Mammary microvascular endothelial cell (primary cell): ENCODE measurements at places on chromosomes 6 and 20. TPM values are rescaled to one million over a fixed set of nuclear protein-coding genes. Genes with fewer than 3 reads are reported as not detected.

The SIRPD gene
- total RNA-seq, result not detected in 2 replicates

The LRFN2 gene
- total RNA-seq, result not detected in 2 replicates

The SNRPB gene
- 745 and 757 TPM in 2 replicates for total RNA-seq

The SMOC2 gene
- not detected in 2 replicates for total RNA-seq

The MLN gene
- not detected in 2 replicates for total RNA-seq

The GPX5 gene
- total RNA-seq, result not detected in 2 replicates

The C6orf132 gene
- total RNA-seq, result 0.07 and 0.10 TPM in 2 replicates

The THEMIS gene
- total RNA-seq, result not detected in 2 replicates

The PRSS35 gene
- not detected in 2 replicates for total RNA-seq

The NKX2-2 gene
- total RNA-seq, result not detected in 2 replicates

The KCNK5 gene
- not detected in 2 replicates for total RNA-seq

The BAG2 gene
- total RNA-seq, result 5.7 and 5.8 TPM in 2 replicates

The KCNK15 gene
- not detected in 2 replicates for total RNA-seq

The WFDC5 gene
- total RNA-seq, result not detected in 2 replicates

The SOBP gene
- total RNA-seq, result 0.05 and 0.27 TPM in 2 replicates

The HLA-DOB gene
- 0.10 and 0.13 TPM in 2 replicates for total RNA-seq

The ABHD16A gene
- 36.2 and 38.2 TPM in 2 replicates for total RNA-seq

The GPR6 gene
- total RNA-seq, result not detected in 2 replicates

The KIAA1755 gene
- 0.34 TPM in 1 of 2 replicates, not detected in the other for total RNA-seq

The FLRT3 gene
- total RNA-seq, result 0.27 and 0.30 TPM in 2 replicates

The CRISP3 gene
- not detected in 2 replicates for total RNA-seq

The EBF4 gene
- total RNA-seq, result 0.20 TPM in 1 of 2 replicates, not detected in the other

The CST9 gene
- not detected in 2 replicates for total RNA-seq

The SLC16A10 gene
- not detected in 2 replicates for total RNA-seq

The UBE3D gene
- total RNA-seq, result 3.8 and 6.5 TPM in 2 replicates

The PTCHD4 gene
- total RNA-seq, result 2.9 and 3.1 TPM in 2 replicates

The SYNDIG1 gene
- not detected in 2 replicates for total RNA-seq

The RAMACL gene
- total RNA-seq, result 0.20 TPM in 2 replicates

The AIF1 gene
- total RNA-seq, result not detected in 2 replicates

The GHRH gene
- not detected in 2 replicates for total RNA-seq

The C6orf15 gene
- not detected in 2 replicates for total RNA-seq

The SGK2 gene
- not detected in 2 replicates for total RNA-seq

The SPTLC3 gene
- total RNA-seq, result 0.33 and 0.89 TPM in 2 replicates

The RGS17 gene
- total RNA-seq, result 1.1 and 3.4 TPM in 2 replicates

The CGA gene
- total RNA-seq, result not detected in 2 replicates

The E2F1 gene
- total RNA-seq, result 11.2 and 11.7 TPM in 2 replicates

The TRIM26 gene
- 60.5 and 62.6 TPM in 2 replicates for total RNA-seq

The CLVS2 gene
- total RNA-seq, result not detected in 2 replicates

The LPA gene
- total RNA-seq, result not detected in 2 replicates
